Bronchus fibroblast of lung (primary cell): ENCODE measurements at places on chromosomes 4 and X. TPM values are rescaled to one million over a fixed set of nuclear protein-coding genes. Genes with fewer than 3 reads are reported as not detected.

SPANXA1 gene
- total RNA-seq, result not detected in 2 replicates

FHDC1 gene
- total RNA-seq, result under 0.01 and 0.17 TPM in 2 replicates

DCHS2 gene
- under 0.01 TPM in 1 of 2 replicates, not detected in the other for total RNA-seq

TLR2 gene
- 1.8 and 1.9 TPM in 2 replicates for total RNA-seq

HELT gene
- total RNA-seq, result not detected in 2 replicates

TLL1 gene
- under 0.01 and 0.15 TPM in 2 replicates for total RNA-seq

TCEAL4 gene
- total RNA-seq, result 25.0 and 29.6 TPM in 2 replicates

LPAR4 gene
- total RNA-seq, result 0.15 and 0.17 TPM in 2 replicates

MMRN1 gene
- total RNA-seq, result not detected in 2 replicates

SPANXA2 gene
- not detected in 2 replicates for total RNA-seq

PWWP3B gene
- 0.15 and 0.34 TPM in 2 replicates for total RNA-seq

TKTL2 gene
- not detected in 2 replicates for total RNA-seq

PAGE2B gene
- total RNA-seq, result not detected in 2 replicates

CT45A10 gene
- not detected in 2 replicates for total RNA-seq

ANXA10 gene
- 0.30 and 0.50 TPM in 2 replicates for total RNA-seq

ADH6 gene
- not detected in 2 replicates for total RNA-seq

IL2 gene
- total RNA-seq, result not detected in 2 replicates

SSX7 gene
- total RNA-seq, result not detected in 2 replicates

GYPE gene
- total RNA-seq, result 0.74 and 0.84 TPM in 2 replicates

RAB41 gene
- not detected in 2 replicates for total RNA-seq

GJB1 gene
- total RNA-seq, result not detected in 2 replicates

MAOB gene
- total RNA-seq, result under 0.01 and 0.17 TPM in 2 replicates

CFAP47 gene
- total RNA-seq, result not detected in 2 replicates

CCDC120 gene
- 0.50 and 1.5 TPM in 2 replicates for total RNA-seq

NAP1L2 gene
- total RNA-seq, result not detected in 2 replicates

SOWAHB gene
- total RNA-seq, result not detected in 2 replicates

TCEAL6 gene
- not detected in 2 replicates for total RNA-seq

PRDM8 gene
- total RNA-seq, result 5.2 and 6.1 TPM in 2 replicates

RRH gene
- not detected in 2 replicates for total RNA-seq

TCEAL2 gene
- not detected in 2 replicates for total RNA-seq

SRPX gene
- 109 and 110 TPM in 2 replicates for total RNA-seq

PCDH10 gene
- 1.3 and 2.2 TPM in 2 replicates for total RNA-seq

ANK2 gene
- 4.2 and 5.7 TPM in 2 replicates for total RNA-seq

TMPRSS11F gene
- not detected in 2 replicates for total RNA-seq

TXK gene
- total RNA-seq, result not detected in 2 replicates

SOD3 gene
- total RNA-seq, result 4.5 TPM in 2 replicates

TSPAN7 gene
- total RNA-seq, result 0.17 TPM in 1 of 2 replicates, not detected in the other

KCND1 gene
- total RNA-seq, result 1.3 TPM in 2 replicates

FGD1 gene
- total RNA-seq, result 10.4 TPM in 2 replicates

BMPR1B gene
- under 0.01 and 0.17 TPM in 2 replicates for total RNA-seq

GPRASP1 gene
- 0.74 and 1.0 TPM in 2 replicates for total RNA-seq

ZCCHC4 gene
- 6.2 and 10.4 TPM in 2 replicates for total RNA-seq

FMR1NB gene
- total RNA-seq, result not detected in 2 replicates

SOWAHD gene
- total RNA-seq, result 0.17 and 0.30 TPM in 2 replicates

NXF2 gene
- not detected in 2 replicates for total RNA-seq

CPE gene
- total RNA-seq, result 10.7 and 11.6 TPM in 2 replicates

CCSER1 gene
- not detected in 2 replicates for total RNA-seq

TMPRSS11E gene
- total RNA-seq, result not detected in 2 replicates

TCP11X2 gene
- not detected in 2 replicates for total RNA-seq

DCLK2 gene
- total RNA-seq, result 4.6 and 5.4 TPM in 2 replicates

PNCK gene
- total RNA-seq, result 0.15 TPM in 1 of 2 replicates, not detected in the other

EDA gene
- 0.30 and 0.34 TPM in 2 replicates for total RNA-seq

DHRSX gene
- 20.5 and 23.2 TPM in 2 replicates for total RNA-seq

MXRA5 gene
- 0.50 and 0.59 TPM in 2 replicates for total RNA-seq

KCNE5 gene
- 0.15 TPM in 1 of 2 replicates, not detected in the other for total RNA-seq

SLC10A4 gene
- total RNA-seq, result not detected in 2 replicates

COX18 gene
- total RNA-seq, result 24.8 and 29.3 TPM in 2 replicates

SFRP2 gene
- 1.2 and 3.2 TPM in 2 replicates for total RNA-seq

CENPVL1 gene
- total RNA-seq, result not detected in 2 replicates
